Effector memory CD4-positive, alpha-beta T cell (primary cell): ENCODE measurements at places on chromosomes 2 and 18.

- no peak for DNase-seq
Measured at GRCh38 chr2:10775831-10776230, 36.8 kb downstream of the PDIA6 start.

GRCh38 chr18:3611313-3612090 lies 161.5 kb downstream of the TGIF1 start:
- DNase-seq = no peak

- no peak for DNase-seq
Measured at GRCh38 chr2:170878505-170878904, 50.5 kb upstream of the GORASP2 start.

DNA sequence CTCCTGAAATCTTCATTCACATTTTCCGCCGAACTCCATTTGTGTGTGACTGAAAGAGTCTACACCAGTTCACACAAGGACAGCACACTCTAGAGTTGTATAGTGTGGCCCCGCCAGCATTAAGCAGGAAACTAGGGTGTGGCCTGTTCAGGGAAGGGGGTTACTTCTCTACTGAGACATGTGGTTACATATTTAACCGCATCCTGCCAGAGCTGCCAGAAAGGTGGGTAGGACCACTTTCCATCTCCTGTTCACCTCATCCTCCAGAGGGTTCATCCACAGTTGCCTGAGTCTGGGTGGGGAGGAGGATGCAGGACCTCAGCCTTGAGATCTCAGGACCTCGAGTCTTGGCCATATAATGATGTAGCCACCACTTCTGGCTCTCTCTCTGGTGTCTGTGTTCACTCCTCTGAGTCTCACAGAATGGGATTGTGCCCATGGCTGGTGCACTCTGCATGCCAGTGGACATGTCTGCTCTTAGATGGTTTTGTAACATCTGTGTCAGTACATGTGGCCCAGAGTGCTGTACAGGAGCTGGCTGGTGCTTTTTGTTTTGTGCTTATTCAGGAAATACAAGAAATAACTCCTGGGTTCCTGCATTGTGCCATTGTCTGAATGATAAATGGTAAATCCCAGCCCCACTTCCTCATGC lies 7.7 kb upstream of the SP140L start:
- DNase-seq = peak; percentile 33

DNA sequence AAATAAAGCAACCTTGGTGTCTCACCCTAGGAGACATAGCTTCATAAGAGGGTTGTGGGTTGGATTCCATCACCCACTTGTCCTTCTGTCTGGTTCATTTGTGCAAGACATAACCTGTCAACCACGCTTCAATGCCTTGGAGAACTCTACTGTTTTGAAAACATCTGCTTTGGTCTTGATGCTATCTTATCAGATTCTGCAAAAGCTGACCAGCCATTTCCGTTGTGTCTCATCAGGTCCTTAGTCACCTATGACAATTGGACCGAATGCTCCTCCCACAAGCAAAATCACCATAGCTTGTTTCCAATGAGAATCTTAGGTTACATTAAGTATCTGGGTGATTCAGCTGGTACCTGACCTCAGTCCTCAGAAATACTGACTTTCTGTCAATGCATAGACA lies 35.4 kb downstream of the STAT4 start:
- peak; percentile 48 for DNase-seq

DNA sequence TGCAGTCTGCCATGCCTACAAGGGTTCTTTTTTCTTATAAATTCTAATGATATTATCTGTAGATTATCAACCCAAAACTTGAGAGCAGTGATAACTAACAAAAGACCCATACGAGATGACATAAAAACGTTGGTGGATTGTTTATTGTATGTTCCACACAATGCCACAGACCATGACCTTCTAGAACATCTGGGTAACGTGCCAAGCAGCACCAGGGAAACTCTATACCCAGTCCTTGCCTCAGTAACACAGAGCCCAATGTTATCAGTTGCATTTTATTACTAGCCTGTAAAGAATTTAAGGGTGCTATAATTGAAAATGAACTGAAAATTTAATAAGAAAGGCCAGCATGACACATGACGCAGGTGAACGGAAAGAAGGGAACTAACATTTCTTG lies 99.1 kb upstream of the UGP2 start:
- no peak for DNase-seq

DNA sequence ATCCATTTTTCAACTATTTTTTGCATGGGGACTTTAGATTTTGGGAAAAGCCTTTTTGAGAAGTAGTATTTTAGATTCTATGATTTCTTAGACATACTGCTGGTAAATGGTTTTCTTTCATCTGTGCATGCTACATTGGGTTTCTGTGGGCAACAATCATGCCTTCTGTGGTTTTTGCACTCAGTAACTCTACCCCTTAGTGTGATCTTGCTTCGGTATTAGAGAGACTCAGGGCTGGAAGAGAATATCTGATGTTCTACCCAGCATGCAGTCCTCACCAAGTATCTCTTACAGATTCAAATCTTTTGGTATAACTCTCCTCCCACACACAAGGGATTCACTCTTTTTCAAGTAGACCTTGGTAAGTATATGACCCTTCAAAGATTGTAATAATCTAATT lies 183.0 kb downstream of the PMAIP1 start:
- no peak for DNase-seq

DNA sequence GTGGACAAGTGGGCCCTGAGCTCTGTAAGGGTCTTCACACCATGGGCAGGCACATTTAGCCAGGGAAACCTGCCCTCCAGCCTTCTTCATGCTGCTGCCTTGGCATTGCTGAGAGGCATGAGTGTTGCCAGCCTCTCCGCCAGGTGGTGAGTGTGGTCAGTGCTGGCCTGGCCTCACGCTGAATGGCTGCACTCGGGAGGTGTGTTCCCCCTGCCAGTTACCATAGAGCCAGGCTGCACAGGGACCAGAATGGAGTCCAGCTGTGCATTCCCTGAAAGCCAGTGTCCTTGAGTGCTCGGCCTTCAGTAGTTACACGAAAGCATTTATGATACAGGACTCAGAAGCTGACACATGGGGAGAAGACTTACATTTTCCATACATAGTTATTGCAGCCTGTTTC lies 139.7 kb downstream of the ATP9B start:
- DNase-seq = no peak

DNA sequence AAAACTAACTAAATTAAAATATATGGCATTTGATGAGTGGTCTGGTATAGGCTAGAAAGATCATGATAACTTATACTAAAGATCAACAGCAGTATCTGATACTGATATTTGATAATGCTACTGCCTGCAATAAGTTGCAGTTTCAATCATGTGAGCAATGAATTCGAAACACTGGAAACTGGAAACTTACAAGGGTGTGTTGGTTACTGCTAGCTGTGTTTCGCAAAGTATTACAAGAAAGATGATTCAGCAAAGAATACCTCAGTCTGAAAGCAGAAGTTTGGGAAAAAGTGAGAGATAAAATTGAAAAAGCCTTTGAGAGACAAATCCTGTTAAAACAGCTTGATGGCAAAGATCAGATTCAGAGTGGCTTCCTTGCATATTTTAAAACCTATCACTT lies 294.5 kb downstream of the CCDC178 start:
- no peak for DNase-seq

DNA sequence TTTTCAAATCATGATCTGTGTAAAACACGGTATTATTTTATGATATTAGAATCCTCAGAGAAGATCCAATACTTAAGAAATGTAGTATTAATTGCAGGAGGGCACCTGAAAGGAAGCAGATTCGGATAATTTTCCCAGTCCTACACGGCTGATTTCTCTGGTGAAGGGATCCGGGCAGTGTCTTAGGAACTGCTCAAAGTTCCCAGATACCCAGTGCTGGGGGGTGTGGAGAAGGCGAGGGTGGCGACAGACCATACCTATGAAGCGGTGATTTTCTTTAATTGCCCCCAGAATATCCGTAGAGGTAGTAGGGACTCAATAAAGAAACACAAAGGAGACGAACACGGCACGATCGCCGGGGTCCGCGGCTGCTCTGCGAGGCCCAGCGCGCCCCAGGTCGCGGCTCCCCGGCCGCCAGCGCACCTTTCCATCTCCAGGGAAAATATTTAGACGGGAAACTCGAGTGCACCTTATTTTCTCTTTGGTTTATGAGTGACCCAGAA lies 1.4 kb upstream of the SOX11 start:
- DNase-seq = no peak
